ENCODE measurements at places on chromosomes 12 and 14.

DNA sequence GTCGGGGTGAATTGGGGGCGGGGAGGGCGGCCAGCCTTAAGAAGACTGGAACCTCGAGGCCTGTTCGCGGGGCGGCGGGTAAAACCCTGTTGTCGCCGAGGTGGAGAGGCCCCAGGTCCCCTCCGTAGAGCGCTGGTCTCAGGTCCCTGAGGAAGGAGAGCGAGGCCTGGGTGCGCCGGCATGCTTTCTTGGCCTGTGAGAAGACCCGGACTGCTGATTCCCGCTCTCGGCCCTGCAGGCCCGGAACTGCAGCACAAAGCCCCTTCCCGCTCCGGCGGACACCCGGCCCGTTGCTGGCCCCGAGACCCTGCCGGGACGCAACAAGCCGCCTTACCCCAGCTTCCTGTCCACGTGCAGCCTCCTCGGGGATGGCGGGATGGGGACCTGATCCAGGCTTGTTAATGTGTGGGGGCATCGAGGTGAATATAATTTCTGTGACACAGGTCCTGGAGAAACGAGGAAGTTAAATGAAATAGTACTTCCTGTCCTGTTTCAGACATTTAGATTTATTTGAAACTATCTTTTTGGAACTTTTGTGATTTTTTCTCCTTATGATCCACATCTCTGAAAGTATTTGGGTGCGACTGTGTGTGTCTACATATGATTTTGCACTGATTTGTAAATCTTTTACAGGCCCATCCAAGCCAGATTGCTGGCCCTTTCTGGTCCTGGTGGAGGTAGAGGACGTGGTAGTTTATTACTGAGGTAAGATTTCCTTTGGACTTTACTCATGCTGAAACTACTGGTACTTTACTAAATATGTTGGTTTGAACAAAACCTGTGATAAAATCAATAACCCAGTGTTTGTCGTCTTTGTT, 600 bp downstream of the PNN start:
- no peak for DNase-seq

DNA sequence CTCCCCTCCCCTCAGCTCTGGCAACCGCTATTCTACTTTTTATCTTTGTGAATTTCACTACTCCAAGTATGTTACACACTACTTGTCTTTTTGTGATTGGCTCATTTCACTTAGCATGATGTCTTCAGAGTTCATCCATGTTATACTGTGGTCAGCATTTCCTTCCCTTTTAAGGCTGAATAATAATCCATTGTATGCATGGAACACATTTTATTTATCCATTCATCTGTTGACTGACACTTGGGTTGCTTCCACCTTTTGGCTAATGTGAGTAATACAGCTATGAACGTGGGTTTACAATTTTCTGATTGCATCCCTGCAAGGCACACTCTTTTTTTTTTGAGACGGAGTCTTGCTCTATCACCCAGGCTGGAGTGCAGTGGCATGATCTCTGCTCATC, 53.0 kb upstream of the FUT8 start:
- DNase-seq, result no peak

GRCh38 chr12:121939186-121939585, 20.8 kb downstream of the CFAP251 start:
- DNase-seq, result no peak

DNA sequence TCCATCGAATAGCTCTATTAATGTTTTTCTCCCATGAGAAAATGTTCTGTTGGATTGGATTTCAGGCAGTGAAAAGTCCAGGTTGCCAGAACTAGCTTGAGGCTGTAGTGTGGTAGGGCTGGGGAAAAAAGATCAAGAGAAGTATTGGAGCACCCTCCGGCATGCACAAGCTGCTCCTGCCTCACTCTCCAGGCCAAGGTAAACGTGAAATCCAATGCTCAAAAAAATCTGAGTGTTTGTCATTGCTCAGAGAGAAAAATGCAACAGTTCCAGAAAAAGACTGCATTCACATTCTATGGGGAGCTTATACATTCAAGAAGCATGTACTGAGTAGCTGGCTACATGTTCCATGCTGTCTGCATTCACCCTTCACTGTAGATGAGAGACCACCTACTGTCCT, 680.9 kb upstream of the TBX3 start:
- DNase-seq, result no peak

DNA sequence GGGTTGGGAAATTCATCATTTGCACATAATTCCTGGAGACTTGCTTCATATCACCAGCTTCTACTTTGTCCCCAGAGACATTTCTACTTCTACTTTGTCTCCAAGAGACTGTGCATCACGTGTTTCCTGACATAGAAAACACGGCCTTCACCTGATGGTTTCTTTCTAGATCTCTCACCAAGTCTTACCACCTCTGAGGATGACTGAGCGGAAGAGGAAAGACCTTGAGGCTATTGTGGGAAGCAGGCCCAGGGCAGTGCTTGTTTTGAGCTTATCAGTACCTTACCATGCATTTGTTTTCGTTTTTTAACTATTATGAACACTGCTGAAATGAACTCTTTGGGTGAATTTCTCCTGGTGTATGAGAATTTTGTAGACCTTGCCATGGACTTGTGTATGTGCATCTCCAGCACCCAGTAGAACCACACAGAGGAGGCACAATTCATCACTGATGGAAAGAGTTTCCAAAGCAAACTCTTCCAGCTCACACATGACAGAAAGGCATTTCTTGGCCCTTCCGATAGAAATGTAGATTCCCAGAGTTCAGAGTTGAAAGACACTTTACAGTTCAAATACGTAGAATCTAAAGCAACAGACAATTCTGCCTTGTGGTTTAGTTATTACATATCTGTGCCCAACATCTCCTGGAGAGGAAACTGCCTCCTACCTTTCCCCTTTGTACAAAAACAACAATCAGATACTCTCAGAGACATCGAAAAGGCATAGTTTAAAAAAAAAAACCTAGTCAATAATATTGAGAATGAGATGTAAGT, 434.7 kb downstream of the FUT8 start:
- no peak for DNase-seq

GRCh38 chr12:76422543-76423438, 74.6 kb upstream of the BBS10 start:
- no peak for DNase-seq

GRCh38 chr12:3357950-3358525, 133.0 kb upstream of the PRMT8 start:
- no peak for DNase-seq

DNA sequence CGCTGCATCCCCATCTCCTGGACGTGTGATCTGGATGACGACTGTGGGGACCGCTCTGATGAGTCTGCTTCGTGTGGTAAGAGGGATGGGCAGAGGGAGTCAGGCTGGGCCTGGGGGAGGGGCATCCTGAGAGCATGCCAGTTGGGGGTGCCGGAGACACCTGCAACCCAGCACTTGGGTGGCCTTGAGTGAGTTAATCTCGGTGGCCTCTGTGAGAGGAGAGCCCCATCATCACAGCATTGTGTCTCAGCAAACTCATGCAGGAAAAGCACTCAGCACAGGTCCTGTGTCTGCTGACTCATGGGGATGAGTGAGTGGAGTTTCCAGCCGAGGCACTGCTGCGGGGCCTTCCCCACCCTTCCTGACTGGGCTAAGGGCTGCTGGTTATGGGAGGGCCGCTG, 19.6 kb upstream of the LRP1-AS start:
- DNase-seq, result no peak

DNA sequence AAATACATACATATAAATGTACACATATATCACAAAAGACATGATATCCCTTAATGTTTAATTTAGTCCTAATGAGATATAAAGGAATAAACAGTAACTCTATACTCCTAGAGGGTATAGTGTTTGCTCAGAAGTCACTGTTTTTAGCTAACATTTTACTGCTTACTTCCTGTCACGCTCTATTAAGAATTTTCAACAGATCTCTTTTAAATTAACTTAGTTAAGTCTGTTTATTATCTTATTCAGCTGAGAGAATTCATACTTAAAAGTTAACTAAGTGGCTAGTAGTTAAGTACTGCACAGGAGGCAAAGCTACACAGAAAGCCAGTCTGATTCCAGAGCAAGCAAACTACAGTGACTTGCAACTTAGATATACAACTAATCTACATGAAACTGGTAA, 39.9 kb downstream of the GXYLT1 start:
- no peak for DNase-seq

DNA sequence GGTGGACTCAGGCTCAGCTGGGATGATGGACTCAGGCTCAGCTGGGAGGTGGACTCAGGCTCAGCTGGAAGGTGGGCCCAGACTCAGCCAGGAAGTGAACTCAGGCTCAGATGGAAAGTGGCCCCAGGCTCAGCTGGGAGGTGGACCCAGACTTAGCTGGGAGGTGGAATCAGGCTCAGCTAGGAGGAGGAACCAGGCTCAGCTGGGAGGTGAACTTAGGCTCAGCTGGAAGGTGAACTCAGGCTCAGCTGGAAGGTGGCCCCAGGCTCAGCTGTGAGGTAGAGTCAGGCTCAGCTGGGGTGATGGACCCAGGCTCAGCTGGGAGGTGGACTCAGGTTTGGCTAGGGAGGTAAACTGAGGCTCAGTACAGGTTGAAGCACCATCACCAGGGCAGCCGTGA, 21.8 kb upstream of the C14orf180 start:
- no peak for DNase-seq

- DNase-seq, result no peak
These were observed 78.9 kb downstream of the AKAP6 start for GRCh38 chr14:32408018-32408417.

All from HS-27A (cell line).